Astrocyte of the cerebellum (primary cell): ENCODE measurements at places on chromosomes 16 and 17.
A peak's percentile ranks its signal among the peaks of the same experiment; 100 is the strongest.

DNA sequence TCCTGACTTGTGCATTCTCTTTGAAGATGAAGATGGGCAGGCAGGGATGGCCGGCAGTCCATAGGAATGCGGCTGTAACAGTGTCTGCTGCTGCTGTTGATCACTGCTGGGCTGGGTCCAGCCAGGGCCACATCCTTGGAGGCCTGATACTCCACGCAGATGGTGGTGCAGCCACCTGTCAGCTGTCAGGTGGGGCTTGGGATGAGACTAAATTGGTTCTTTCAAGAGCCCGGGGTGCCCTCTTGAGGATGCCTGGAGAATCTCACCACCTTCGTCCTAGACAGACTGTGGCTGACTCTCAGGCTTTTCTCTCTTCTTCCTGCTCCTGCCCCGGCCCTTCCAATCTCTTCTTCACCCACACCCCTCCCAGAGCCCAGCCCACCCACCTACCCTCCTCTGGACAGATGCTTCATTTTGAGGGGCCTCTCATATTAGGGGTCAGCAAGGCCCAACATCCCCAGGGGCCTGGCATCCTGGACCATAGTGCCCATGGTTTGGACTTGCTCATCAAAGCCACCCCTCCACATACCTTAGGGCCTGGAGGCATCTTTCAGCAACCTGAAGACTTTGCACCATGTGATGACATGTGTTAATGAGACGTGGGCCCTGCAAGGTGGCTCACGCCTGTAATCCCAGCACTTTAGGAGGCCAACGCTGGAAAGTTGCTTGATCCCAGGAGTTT lies 19.1 kb downstream of the OSBPL7 start:
- peak; percentile 24 for DNase-seq

DNA sequence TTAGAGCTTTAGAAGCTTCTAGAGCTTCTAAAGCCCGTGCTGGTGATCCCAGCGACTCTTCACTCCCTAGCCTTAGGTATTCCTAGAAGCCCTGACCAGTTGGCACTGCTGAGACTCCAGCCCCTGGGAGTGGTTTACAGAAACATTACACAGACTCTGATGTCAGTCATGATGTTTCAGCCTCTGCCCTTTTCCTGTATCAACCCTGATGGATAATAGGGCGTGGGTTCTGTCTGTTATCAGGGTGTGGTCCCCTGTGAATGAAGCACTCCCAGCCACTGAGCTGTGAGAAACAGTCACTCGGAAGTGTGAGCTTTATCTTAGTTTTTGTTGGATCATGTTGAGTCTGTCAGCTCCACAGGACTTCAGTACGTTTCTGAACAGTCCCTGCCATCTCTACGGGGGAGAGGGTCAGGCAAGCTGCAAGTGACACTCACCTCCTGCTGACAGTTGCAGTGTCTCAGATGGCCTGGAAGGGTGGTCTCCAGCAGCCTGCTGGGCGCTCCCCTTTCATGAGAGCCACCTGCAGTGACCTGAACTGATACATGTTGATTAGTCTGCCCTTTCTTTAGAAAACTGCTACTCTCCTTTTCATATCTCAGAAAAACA lies 12.8 kb downstream of the GOSR2 start:
- no peak for DNase-seq

GRCh38 chr16:58013201-58013956 lies 12.2 kb downstream of the USB1 start:
- DNase-seq, result no peak

GRCh38 chr16:30065943-30066760 lies 592 bp downstream of the ALDOA start:
- DNase-seq, result no peak

GRCh38 chr16:78815713-78816112 lies 716.3 kb downstream of the WWOX start:
- no peak for DNase-seq

GRCh38 chr16:35732046-35732810 lies 2272.8 kb downstream of the TP53TG3F start:
- no peak for DNase-seq

- no peak for DNase-seq
Measured at GRCh38 chr17:6603744-6604325, 36.7 kb downstream of the KIAA0753 start.
